ENCODE measurements at places on chromosomes 5 and 9.

GRCh38 chr9:133665535-133665934 lies 29.4 kb downstream of the DBH start:
- no peak for DNase-seq

DNA sequence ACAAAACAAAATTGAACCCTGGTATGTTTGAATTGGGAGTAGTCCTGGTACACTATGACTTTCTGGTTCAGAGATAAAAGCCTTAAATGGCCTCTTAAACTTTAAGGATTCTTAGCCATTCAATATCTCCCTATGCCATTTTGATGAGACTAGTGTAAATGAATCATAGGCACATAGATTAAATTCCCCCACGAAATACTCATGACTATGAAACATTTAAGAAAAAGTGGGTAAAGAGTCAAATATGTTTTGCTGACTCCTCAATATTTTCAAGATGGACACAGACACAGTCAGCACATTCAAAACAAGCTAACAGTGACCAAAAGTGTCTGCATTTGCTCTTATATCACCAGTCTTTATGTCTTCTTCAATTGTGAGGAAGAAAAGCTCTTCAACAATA lies 278.3 kb downstream of the PDE4D start:
- DNase-seq: no peak

DNA sequence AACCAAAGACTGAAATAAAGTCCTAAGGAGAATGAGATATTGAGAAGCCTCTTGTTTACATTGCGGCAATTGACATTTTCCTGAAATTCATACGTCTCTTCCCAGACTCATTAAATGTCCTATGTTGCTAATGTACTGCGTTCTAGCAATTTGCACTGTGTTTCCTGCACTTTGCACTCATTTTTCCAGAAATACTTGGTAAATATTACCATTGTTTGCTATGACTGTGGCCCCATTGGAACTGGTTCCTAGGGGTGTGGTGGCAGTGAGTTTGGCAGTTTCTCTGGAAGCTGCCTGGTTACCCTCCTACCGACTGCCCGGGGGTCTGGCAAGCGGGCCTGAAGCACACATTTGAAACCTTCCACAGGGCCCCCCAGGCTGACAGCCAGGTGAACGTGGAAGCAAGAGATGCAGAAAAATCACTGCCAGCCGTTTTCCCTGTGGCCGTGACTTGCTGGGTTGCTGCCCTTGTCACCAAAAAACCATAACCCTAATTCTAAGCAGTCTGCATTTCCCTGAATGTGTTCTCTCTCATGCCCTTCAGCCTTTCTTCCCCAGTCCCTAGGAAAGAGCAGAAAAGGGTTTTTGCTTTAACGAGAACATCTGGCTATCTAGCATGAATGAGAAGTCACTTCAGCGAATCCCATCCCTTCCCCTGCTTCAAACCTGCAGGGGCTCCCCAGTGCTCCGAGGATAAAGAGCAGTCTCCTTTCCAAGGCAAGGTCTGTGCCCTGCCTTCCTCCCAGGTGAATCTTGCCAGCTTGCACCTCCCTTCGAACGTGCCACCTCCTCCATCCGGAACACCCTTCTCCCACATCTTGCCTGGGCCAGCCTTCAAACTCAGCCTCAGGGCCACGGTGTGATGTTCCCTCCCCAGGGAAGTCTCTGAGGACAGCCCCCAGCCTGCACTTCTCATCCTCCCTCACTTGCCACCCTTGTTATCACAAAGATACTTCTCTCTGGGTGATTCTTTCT lies 84.2 kb downstream of the AK8 start:
- DNase-seq: no peak

GRCh38 chr5:151757233-151758140 lies 944 bp downstream of the ATOX1 start:
- peak; percentile 37 for DNase-seq

GRCh38 chr5:134902071-134902801 lies 2.7 kb upstream of the PCBD2 start:
- DNase-seq: peak; percentile 75

DNA sequence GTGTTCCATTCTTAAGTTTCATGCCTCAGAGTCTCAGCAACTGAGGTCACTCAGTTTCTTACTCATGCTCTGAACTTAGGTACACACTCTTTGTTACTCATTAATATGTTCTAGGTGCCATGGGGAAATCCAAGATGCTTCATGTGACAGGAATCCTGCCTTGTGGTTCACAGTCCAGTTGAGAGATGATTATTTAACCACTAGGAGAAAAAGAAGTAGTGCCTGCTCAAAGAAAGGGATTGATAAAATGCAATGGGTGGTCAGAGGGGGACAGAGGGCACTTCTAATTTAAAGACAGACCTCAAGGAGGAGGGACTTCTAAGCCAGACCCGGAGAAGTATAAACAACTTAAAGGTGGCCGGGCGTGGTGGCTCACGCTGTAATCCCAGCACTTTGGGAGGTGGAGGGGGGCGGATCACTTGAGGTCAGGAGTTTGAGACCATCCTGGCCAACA lies 69.0 kb downstream of the UGCG start:
- no peak for DNase-seq

DNA sequence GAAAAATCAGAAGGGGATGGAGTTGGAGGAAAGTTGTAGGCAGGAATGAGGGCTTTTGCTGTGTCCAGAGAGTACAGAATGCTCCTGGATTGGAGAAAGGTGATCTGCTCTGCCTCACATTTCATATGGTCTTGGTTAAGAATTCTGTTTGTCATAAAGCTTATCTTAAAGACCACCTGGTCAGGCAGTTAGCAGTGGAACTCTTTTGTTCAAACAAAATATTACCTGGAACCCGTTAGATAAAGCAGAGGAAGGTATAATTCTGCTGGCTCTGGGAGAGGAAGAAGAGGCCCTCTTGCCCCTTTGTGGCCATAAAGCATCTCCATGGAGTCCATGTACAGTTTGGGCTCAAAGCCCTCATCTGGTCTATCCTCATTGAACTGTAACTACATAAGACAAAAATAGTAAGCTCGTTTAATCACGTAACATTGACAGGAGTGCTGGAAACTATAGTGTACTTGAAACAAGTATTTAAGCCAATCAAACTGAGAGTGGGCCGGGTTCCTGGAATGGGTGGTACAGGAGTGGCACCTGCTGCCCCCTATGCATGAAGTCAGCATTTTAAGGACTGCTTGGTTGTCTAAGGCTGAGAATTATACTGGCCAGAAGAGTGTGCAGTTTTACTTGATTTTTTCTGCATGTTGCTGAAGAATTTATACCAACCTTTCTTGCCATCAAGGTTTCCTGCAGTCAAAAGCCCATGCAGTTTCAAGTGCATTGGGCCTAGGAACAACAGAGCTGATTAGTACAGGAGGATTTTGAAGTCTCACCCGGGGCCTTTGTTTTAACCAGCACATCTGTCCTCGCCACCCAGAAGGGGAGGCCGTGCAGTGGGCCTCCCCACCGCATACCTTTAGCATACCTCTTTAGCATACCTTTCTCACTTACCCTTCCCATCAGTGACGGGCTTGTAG lies 39.9 kb downstream of the STXBP1 start:
- DNase-seq: no peak

- DNase-seq: no peak
Measured at GRCh38 chr5:168765551-168766425, 186.6 kb upstream of the PANK3 start.

DNA sequence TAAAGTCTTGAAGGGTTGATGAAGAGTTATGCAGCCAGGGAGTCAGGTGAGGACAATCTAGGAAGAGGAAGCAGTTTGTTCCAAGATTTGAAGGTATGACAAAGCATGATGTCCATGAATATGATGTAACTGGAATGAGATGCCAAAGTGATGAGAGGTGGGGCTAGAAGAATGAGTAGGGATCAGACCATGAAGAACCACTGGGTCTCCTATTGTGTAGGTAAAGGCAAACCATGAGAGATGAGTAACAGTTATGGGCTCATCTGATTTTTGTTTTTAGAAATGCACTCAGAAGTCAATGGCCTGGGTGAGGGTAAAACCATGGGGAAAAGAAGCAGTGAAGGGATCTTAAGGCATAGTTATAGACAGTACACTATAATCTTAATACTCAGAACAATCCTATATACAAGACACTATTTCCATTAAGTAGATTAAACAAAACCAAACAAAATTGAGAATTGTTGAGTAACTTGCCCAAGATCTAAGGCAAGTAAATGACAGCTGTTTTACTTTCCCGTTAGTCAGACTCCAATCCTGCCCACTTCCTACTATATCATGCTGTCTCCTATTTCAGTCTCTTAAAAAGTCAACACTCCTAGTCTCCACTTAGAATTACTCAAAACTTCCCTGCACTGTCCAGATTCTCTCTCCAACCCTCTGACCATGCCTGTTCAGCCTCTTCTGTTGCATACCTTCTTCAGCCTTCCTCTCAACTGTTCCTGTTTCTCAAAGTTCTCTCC lies 393.8 kb upstream of the MEF2C start:
- no peak for DNase-seq

- no peak for DNase-seq
Measured at GRCh38 chr9:120911295-120911837, 15.2 kb downstream of the TRAF1 start.

DNA sequence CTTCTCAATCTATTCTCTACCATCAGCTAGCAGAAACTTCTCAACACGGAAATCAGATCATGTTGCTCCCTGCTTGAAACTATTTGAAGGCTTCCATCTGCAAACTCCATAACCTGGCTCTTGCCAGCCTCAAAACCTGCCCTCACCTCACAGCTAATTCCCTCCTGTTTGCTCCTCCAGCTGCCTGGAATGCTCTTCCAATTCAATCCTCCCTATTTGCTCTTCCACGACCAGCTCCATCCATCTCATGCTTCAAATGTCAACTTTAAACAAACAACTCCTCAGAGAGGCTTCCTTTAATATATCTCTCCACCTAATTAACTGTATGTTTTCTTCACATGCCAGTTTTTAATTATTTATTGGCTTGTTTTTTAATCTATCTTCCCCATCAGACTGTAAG lies 1.5 kb downstream of the PLAA start:
- DNase-seq: no peak

GRCh38 chr5:96207420-96207819 lies 225.6 kb downstream of the PCSK1 start:
- DNase-seq: no peak

DNA sequence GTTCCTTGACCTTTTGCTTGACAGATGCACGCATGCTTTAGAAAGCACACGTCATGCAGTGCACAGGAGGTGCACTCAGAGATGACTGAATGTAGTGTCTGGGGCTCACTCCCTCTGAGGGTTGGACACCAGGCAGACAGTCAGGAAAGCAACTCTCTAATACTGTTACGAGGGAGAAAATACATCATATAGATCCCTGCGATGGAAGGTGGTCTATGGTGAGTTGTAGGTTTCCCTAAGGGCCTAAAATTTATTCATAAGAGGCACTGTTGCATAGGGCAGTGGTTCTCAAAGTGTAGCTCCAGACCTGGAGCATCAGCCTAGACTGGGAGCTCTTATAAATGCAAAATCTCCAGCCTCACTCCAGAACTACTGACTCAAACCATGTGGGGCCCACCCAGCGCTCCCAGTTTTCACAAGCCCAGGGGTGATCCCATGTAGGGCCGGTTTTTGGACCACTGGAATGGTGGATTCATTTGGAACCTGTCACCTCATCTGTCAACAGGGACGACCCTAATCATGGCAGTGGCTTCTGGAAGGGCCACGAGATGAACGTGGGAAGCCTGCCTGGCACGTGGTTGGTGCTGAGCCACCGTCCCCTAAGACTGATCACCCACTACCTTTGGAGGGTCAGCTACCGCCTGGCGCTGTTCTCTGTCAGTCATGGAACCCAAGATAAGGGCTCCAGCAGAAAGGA lies 16.8 kb upstream of the PHF19 start:
- DNase-seq: no peak

DNA sequence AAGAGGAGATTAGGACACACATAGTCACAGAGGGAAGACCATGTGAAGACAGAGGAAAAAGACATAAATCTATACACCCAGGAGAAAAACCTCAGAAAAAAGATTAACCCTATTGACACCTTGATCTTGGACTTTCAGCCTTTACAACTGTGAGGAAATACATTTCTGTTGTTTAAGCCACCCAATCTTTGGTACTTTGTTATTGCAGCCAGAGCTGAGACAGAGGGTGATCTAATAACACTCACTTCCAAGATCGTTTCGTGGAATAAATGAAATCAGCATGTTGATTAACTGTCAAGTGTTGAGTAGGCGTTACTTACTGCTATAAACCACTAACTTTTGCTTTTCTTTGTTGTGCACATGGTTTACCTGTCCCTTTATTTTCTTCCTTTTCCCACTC lies 361.2 kb upstream of the RIOK2 start:
- DNase-seq: no peak

DNA sequence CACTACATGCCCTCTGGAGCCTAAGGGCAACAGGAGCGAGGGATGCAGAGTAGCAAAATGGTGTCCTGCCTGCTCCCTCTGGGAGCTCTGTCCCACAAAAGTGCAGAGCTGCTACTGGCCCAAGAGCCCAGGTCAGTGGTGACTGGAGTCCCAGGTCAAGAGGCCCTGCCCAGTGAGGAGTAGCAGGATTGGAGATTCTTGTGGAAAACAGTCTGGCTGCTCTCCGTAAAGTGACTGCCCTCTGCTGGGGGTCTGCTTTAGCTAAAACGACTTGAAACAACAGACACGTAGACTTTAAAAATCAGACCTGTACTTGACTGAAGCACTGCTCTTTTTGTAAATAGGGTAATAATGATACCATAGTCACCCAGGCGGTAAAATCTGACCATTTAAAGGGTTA lies 917.0 kb downstream of the MAT2B start:
- no peak for DNase-seq

DNA sequence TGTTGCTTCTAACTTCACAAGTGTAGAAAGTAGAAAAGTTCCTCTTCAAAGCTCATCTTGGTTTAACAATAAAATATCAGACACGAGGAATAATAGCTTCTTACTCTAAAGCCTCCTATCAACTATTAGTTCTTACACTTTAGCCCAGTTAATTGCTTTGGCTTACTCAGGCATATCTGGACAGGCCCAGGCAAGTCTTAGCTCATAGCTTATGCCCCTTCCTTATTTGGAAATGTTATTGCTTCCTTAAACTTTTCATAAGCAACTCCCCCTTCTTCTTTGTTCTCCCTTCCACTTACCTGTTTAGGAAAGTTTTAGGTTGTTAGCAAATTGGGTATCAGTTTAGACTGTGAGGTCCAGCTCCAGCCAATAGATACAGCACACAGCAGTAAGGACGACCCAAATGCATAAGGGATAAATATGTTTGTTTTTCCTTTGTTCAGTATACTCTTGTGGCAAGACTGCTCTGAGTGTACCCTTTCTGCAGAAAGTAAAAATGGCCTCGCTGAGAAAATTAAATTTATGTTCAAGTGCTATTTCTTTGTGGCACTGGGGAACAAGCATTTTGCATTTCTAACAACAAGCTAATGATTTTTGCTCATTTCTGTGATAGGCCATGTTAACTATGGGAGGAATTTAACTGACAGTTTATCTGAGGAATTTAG lies 162.1 kb downstream of the SMC2 start:
- peak; percentile 28 for DNase-seq

DNA sequence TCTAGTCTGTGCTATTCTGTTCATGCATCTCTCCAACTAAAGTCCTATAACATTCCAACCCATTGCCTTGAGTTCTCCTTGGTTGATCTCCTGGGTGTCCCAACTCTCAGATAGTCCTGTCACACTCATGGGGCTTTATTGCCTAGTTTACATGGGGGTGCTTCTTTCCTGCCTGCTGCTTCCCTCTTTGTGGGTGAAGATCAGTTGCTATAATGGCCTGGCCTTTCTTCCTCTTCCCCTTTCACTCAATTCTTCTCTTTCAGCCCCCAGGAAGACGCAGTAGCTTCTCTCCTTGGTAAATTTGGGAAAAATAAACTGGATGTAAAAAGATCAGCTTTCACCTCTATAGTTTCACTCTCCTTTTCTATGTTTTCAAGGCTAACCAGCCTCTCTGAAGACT lies 66.5 kb downstream of the PTCD2 start:
- peak; percentile 43 for DNase-seq

- DNase-seq: no peak
Measured at GRCh38 chr5:40385544-40385943, 294.2 kb upstream of the PTGER4 start.
